ENCODE measurements at places on chromosomes 6 and 20.
A peak's percentile ranks its signal among the peaks of the same experiment; 100 is the strongest.

- DNase-seq, result no peak
Measured at GRCh38 chr6:46453216-46453615, 38.0 kb downstream of the RCAN2 start.

GRCh38 chr6:21591446-21591845, 2.1 kb upstream of the SOX4 start:
- DNase-seq, result no peak

DNA sequence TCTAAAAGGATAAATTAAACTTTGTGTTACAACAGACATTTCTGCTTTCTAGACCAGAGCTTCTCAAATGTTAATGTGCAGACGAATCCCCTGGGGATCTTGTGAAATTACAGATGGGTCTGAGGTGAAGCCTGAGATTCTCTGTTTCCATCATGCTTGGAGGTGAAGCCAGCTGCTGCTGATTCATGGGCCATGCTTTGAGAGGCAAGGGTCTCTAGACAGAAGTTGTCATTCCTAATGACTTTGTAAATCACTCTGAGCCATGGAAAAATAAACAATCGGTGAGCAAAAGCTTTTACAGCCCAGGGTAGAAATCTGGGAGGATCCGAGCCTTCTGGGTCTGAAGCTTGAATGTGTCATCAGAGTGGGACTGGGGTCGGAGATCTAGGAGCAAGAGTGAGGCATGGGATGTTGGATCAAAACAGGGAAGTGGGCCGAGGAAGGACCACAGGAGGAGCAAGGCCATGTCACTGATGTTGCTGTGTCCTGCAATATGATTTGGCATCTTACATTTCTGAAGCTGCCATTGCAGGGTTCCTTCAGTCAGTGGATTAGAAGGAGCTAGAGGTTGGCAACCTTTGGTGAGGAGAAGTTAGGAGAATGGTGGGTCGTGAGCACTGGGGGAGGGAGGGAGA, 77.3 kb downstream of the TRMT11 start:
- no peak for DNase-seq

- no peak for DNase-seq
Measured at GRCh38 chr6:128158496-128158895, 257.6 kb upstream of the THEMIS start.

DNA sequence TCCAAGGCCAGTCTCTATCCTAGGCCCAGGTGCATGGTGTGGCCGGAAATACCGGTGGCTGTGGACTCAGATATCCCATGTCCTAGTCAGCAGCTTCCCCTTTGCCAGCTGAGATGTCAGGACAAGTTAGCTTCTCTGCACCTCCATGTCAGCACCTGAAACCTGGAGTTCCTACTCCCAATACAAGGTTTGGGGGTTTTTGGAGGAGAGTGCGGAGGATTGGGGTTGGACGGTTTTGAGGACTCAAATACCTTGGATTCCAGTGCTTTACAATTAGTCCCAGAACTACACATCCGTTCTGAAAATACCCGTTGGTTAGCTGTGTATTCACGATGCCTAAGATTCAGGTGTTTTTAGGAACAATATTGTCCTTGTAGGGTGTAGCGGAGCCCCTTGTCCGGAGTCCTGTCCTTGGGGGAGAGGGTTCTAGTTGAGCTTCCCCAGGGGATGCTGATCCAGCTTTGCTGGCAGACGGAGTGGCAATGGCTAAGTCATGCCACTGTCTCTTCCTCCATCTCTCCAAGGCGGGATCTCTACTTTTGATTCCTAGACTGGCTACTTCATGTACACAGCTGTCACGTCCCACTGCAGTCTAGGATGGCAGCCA, 45.0 kb downstream of the ADNP start:
- no peak for DNase-seq

GRCh38 chr20:31894980-31895675, 24.7 kb downstream of the TTLL9 start:
- DNase-seq, result no peak

DNA sequence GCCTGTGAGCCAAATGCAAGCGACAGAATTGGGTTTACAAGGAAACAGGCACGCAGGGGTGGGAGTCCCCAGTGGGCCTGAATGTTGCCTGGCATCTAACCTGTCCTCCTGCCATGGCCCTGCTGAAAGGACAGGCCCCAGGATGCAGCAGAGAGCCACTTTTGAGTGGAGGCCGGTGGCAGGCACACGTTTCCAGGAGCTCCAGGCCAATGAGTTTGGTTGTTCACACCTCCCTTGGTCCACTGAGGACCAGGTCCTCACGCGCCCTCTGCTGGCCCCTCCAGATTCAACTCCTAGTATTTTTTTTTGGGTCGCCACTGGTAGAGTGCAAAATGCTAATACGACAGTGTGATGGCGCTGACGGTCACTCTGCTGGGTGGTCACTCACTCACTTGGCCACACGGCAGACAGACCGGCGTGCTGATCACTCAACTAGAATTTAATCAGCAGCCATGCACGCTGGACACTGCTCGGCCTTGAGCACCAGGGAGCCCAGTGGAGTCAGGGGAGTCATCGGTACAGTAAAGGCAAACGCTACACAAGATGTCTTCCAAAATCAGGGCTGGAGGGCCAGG, 81.7 kb upstream of the NFATC2 start:
- peak; percentile 32 for DNase-seq

DNA sequence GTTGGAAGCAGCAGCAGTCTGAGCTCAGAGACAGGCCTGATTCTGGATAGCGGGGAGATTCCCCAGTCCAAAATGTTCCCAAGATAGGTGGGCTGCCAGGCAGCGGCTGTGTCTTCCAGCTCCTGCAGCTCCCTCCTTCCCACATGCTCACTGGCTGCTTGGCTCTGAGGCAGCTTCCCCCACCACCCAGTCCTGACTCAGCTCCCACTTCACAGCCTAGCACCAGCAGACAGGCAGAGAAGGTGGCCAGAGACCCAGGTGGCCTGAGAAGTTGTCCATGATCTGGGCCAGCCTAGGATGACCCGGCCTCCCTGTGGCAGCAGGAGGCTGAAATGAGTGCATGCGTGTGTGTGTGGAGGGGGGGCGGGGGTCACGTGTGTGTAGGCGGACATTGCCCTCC, 94.9 kb downstream of the MDGA1 start:
- DNase-seq, result no peak

DNA sequence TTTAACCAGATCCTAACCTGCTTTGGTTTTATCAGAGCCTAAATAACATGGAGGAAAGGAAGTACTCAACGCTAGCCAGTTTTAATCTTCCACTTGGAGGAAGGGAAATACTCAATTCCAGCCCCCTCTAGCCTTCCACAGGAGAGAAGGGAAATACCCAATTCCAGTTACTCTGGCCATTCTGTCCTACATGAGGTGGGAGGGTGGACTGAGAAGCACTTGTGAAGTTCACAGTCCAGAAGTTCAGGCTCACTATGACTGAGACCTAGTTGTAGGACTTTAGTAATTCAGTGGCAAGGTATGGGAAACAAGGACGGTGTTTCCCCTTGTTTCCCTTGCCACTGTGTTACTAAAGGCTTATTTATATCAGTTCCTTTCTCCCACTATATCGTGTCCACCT, 672.0 kb downstream of the RFPL4B start:
- DNase-seq, result no peak

DNA sequence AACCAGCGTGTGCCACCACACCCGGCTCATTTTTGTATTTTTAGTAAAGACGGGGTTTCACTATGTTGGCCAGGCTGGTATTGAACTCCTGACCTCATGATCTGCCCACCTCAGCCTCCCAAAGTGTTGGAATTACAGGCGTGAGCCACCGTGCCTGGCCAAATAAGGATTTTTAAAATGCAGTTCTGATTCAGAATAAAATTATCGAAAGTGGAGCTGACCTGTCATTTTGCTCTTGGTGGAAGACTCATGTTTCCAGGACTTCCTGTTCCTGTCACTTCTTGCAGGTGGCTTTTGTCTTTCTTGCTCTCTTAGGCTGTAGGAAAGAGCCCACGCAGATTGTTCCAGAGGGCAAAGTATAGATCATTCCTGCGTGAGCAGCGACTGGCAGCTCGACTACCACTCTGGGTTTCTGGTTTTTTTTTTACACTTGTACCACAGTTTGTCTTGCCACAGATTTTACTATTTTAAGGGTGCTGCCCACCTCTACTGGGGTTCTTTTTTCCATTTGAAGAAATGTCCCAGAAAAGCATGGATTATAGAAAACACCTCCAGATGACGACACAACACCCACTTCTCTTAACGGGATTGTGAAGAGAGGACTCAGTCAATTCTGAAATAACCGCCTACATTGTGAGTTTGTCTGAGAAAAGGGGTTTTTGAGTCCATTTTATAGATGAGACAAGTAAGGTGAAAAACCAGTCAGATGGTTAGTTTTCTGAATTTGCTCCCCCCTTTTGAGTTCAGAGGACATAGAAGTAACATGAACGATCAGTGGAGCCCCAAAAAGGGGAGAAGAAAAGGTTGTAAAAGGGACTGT, 7.5 kb downstream of the JARID2 start:
- no peak for DNase-seq

Data from activated naive CD4-positive, alpha-beta T cell (primary cell).